Activated CD8-positive, alpha-beta memory T cell treated with anti-CD3 and anti-CD28 coated beads for 1 hour (primary cell): ENCODE measurements at places on chromosomes 3 and 15.
A peak's percentile ranks its signal among the peaks of the same experiment; 100 is the strongest.

DNA sequence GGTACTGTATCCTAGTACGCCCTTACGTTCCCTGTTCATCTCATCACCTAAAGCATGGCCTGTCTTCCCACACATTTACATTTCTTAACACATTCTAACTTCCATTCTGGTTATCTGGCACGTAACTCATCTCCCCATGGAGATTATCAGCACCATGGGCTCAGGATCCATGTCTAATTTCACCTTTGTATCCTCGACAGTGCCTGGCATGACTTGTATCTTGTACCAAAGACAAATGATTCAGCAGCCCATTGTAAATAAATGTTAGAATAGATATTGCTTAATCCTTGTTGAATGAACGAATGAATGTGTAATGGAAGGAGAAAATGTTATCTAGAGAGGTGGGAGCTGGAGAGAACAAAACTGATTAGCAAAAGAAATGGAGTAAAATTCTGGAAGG, 69.7 kb upstream of the TPM1 start:
- DNase-seq, result no peak

GRCh38 chr15:88603885-88604284, 17.3 kb upstream of the AEN start:
- no peak for DNase-seq

DNA sequence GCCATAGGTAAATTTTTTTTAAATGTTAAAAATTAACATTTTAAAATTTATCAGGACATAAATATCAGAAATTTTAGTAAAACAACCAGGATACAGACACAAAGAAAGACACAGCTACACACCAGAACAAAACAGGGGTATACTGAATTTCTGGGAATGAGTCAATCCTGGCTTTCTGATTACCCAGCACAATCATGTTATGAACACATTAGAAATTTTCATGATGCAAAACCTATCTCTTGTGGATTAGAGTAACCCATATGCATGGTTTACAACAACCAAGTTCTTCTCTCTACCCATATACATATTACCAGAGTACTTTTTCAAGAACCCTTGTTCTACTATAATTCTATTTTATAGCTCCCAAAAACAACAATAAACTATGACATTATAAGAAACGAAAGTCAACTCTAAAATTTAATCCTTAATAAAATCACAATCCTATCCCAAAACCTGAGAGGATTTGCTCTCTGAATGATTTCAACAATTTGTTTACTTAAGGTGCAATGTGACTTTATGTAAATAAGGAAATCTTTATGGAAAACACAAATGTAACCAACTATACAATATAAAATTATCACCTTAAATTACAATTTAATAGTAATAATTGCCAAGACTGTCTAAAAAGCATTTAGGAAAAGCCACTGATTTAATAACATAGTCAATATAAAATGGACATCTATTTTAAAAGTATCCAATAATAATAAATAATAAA, 184.5 kb downstream of the TBC1D5 start:
- DNase-seq, result no peak

DNA sequence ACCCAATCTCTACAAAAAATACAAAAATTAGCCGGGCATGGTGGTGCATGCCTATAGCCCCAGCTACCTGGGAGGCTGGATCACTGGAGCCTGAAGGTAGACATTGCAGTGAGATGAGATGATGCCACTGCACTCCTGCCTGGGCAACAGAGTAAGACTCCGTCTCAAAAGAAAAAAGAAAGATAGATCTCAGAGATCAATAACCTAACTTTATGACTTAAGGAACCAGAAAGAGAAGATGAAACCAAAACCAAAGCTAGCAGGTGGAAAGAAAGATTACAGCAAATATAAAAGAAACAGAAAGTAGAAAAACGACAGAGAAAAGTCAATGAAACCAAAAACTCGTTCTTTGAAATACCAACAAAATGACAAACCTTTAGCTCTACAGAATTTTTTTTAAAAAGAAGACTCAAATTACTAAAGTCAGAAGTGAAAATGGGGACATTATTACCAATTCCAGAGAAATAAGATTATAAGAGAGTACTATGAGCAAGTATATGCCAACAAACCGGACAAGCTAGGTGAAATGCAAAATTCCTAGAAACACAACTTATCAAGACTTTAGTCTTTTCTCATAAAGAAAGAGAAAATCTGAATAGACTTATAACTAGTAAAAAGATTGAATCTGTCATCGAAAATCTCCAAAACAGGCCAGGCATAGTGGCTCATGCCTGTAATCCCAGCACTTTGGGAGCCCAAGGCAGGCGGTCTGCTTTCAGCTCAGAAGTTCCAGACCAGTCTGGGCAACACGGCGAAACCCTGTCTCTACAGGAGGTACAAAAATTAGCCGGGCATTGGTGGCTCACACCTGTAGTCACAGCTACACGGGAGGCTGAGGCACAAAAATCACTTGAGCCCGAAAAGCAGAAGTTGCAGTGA, 35.0 kb downstream of the ACAP2 start:
- DNase-seq, result no peak

- DNase-seq, result no peak
Observed at GRCh38 chr15:35728219-35728940, 182.4 kb upstream of the DPH6 start.

- no peak for DNase-seq
Observed at GRCh38 chr3:62332835-62333244, 40.5 kb downstream of the FEZF2 start.

- DNase-seq, result no peak
Observed at GRCh38 chr3:158519776-158520175, 51.2 kb upstream of the MLF1 start.

- DNase-seq, result no peak
Observed at GRCh38 chr15:41888662-41889253, 5.1 kb downstream of the SPTBN5 start.

- DNase-seq, result peak; percentile 71
Observed at GRCh38 chr3:38039101-38039898, at the start of gene DLEC1. DLEC1 (plus strand) TSS chr3:38039208; CDS start chr3:38039226, 18 bp downstream.

- DNase-seq, result no peak
Observed at GRCh38 chr15:38144921-38145320, 107.7 kb upstream of the SPRED1 start.

- no peak for DNase-seq
Observed at GRCh38 chr3:59882746-59883145, 832.9 kb upstream of the CFAP20DC start.

GRCh38 chr15:101250873-101251829, 697 bp downstream of the CHSY1 start:
- DNase-seq, result no peak

- no peak for DNase-seq
Observed at GRCh38 chr15:63089260-63090043, 32.2 kb upstream of the LACTB start.

GRCh38 chr3:182484682-182485081, 308.6 kb upstream of the ATP11B start:
- no peak for DNase-seq

DNA sequence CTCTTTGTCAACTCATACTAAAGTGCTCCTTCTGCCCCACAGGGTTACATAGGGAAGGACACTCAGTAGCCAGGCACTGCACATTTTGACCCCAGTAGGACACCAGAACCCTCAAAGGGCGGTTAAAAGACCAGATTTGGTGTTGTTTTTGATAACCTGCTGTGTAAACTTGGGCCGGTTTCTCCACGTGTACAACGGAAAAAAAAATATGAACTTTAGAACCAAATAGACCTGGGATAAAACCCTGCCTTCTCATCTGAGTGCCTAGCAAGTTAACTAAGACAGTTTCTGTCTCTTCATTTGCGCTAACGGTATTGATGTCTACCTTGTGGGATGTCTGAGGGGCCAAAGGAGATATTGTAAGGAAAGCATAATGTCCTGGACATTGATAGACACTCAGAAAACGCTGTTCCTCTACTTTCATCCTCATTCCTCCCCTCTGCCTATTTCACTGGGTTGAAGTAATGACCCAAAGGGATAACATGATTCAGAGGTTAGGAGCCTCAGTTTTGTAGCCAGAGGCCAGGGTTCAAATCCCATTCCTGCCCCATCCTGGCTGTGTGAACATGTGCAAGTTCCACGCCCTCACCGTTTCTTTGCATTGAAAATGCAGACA, 155.9 kb upstream of the LPP start:
- no peak for DNase-seq

DNA sequence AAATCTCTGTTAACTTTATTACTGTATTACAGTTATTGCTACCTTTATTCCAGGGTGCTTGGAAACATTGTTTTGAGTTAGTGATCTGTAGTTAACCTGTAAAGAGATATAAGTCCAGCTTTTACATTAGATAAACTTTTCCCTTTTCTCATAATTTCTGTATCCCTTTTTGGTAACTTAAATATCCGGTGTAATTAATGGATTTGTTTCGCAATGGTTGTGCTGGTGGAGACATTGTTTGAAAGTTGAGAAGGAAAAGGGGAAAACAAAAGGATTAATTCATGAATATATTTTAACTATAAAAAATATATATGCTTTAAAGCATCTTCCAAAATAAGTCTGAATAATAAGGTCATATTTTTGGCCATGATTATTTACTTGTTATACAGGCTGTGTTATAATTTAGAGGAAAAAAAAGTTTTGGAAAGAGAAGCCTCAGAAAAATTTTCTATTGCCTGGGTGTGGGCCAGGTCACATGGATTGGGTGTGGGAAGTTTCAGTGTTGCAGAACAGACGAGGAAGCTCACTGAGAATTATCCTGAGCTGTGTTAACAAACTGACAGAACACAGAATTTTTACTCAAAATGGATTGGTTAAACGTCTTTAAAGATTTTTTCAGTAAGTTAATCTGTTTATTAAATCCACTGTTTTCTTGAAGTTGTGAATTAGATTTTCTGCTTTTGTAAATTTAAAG, 27.7 kb upstream of the IL20RB start:
- DNase-seq, result no peak

- DNase-seq, result no peak
Observed at GRCh38 chr3:188605905-188606304, 451.9 kb downstream of the LPP start.

GRCh38 chr3:186038360-186038759, 70.5 kb downstream of the ETV5 start:
- no peak for DNase-seq

DNA sequence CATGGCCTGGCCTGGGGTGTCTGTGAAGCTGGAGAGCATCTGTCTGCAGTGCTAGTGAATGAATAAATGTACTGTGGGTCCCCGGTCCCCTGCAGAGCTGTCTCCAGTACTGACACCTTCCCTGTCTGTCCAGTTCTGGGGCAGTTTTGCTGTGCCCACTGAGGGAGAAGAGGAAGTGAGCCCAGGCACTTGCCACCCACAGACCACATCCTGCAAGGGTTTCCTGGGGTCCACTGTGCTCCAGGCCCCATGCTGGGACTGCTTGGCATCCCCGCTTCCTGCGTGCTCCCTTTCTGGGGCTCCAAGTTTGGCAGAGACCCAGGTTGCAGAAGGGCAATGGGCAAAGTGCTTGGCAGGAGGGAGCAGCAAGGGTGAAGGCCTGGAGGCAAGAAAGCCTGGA, 4.9 kb upstream of the SLC6A6 start:
- DNase-seq, result no peak

- no peak for DNase-seq
Observed at GRCh38 chr15:28967066-28967465, 81.3 kb downstream of the APBA2 start.

DNA sequence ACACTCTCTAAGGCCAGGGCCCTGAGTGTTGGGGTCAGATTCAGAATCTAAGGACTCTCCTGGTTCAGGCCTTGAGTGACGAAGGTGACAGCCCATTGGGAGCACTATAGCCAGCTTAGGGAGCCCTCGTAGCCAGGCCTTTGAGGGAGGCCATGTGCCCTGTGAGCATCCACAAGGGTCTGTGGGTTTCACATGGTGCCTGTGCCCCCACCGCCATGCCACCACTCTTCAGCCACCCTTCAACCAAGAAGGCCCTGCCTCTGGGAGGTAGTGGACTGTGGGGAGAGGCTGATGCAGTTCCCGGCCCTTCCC, 37.5 kb downstream of the TSPAN3 start:
- DNase-seq, result no peak

GRCh38 chr3:50502584-50503423, 630 bp downstream of the CACNA2D2 start:
- no peak for DNase-seq

- DNase-seq, result no peak
Observed at GRCh38 chr15:55743729-55744655, 1.0 kb upstream of the PRTG start.

GRCh38 chr15:70463453-70463834, 299.9 kb downstream of the UACA start:
- DNase-seq, result no peak

GRCh38 chr15:27870320-27870719, 228.8 kb downstream of the OCA2 start:
- DNase-seq, result no peak

- no peak for DNase-seq
Observed at GRCh38 chr15:86644339-86644738, 564.7 kb downstream of the AGBL1 start.

- DNase-seq, result no peak
Observed at GRCh38 chr15:63803106-63803886, 30.5 kb downstream of the HERC1 start.

GRCh38 chr3:173586166-173586565, 188.6 kb downstream of the NLGN1 start:
- DNase-seq, result no peak

GRCh38 chr3:89783341-89783927, 676.0 kb downstream of the EPHA3 start:
- no peak for DNase-seq

DNA sequence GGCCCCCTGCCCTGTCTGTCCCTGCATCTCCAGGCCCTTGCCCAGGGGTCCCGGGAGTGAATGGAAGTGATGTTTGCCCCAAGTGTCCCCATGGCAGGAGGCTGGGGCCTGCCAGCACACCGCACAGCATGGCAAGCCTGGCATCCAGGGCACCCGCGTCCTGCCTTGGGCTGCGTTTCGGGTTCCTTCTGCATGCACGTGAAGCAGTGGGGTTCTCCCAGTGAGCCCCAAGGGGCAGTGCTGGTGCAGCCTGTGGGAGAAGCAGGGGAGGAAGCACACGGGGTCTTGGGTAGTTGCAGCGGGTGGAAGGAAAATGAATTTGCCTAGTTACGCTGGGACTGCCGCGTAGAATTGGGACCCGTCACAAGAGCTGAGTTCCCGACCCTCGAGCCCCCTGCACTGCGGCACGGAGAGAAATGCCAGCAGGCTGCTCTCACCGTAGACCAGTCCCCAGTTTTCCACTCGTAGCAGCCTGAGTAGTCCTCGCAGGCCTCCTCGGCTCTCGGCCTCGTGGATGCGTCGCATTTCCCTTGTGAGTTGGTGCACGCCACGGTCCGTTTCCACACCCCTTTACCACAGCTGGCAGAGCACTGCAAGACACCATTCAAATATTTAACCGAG, 259.5 kb upstream of the LYSMD4 start:
- DNase-seq, result no peak

DNA sequence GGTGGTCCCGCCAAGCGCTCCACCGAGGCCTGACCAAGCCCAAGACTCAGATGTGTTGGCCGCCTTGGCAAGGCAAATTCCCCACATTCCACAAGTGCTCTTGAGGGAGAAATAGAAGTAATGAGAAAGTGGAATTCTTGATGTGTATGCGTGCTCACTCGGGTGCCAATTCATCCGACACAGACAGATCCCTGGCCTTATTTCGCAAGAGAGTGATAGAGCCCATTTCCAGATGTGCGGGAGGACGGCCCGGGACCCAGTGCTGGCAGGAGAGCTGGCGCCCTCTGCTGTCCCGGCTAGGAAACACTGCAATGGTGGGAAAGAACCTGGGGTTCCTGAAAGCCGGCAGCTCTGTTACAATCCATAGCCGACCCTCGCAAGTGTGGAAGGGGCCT, 76.0 kb downstream of the HMG20A start:
- DNase-seq, result peak; percentile 10

- DNase-seq, result no peak
Observed at GRCh38 chr15:71899674-71900073, 89.3 kb downstream of the NR2E3 start.

- DNase-seq, result no peak
Observed at GRCh38 chr3:73745526-73746191, 120.9 kb upstream of the PDZRN3 start.

GRCh38 chr15:100131321-100132224, 210.2 kb downstream of the ADAMTS17 start:
- DNase-seq, result no peak
